Umbilical cord (tissue), 2 donors: ENCODE measurements at places on chromosomes 13 and 19. TPM values are rescaled to one million over a fixed set of nuclear protein-coding genes. Genes with fewer than 3 reads are reported as not detected.

DNA sequence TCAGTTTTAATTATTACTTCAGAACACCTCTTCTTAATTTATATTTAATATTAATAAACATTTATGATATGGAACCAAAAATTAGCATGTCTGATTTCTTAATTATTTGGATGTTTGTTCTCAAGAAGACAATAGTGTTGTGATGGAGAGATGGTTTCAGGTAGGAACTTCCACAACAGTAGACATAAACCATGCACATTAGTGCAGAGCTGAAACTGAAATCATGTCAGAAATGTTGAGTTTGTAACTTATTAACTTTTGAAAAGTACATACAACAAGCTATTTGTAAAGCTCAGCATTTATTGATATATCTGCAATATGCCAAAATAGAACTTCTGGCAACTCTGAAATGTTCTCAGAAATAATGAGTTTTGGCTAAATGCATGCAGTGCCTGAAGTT, 11.8 kb upstream of the EDNRB start:
- no peak for DNase-seq

- peak; percentile 95 for DNase-seq
Observed at GRCh38 chr19:4456476-4456842, 1.1 kb downstream of the UBXN6 start.

DNA sequence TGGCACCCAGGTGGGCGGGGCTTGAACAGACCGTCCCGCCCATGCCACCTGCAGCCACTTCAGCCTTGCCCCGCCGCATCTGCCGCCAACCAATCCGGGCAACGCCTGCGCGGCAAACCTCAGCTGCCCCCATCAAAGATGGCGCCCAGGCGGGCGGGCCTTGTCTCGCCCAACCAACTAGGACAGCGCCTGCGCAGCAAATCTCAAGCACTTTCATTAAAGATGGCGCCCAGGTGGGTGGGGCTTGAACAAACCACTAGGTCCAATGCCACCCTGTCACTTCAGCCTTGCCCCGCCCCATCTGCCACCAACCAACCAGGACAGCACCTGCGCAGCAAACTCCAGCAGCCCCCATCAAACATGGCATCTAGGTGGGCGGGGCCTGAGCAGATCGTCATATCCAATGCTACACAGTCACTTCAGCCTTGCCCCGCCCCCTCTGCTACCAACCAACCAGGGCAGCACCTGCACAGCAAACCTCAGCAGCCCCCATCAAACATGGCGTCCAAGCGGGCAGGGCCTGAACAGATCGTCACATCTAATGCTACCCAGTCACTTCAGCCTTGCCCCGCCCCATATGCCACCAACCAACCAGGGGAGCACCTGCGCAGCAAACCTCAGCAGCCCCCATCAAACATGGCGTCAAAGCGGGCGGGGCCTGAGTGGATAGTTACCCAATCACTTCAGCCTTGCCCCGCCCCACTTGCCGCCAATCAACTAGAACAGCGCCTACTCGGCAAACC, 1.4 kb downstream of the PEG3 start:
- DNase-seq = peak; percentile 99

GRCh38 chr13:106391271-106391670, 144.2 kb downstream of the EFNB2 start:
- no peak for DNase-seq

GRCh38 chr13:80359414-80359777, 18.5 kb upstream of the SPRY2 start:
- no peak for DNase-seq

IFI30 gene
- 4.3 TPM for total RNA-seq

P2RY11 gene
- total RNA-seq = 18.5 TPM

PEAK3 gene
- 0.24 TPM for total RNA-seq

CD209 gene
- 17.8 TPM for total RNA-seq

- no peak for DNase-seq
Observed at GRCh38 chr13:36493046-36493445, 60.8 kb downstream of the CCNA1 start.

GRCh38 chr19:56905631-56906150, 65.2 kb upstream of the PEG3 start:
- peak; percentile 98 for DNase-seq

DNA sequence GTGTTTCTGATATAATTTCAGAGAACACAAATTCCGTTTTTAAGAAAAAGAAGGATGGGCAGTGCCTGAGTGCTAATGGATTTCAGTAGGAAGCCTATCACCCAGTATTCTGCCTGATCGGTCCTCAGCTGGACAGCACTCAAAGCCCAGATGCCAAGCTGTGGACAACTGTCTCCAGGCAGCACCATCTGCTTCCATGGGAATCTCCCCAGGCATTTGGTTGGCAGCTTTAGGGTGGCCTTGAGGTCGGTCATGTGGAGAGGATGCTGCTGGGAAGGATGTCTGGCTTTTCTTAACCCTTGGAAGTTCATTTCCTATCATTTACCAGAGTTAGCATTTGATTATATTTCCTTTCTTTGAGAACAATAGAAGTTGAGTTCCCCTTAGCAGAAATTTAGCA, 311.7 kb downstream of the TBC1D4 start:
- no peak for DNase-seq

DNA sequence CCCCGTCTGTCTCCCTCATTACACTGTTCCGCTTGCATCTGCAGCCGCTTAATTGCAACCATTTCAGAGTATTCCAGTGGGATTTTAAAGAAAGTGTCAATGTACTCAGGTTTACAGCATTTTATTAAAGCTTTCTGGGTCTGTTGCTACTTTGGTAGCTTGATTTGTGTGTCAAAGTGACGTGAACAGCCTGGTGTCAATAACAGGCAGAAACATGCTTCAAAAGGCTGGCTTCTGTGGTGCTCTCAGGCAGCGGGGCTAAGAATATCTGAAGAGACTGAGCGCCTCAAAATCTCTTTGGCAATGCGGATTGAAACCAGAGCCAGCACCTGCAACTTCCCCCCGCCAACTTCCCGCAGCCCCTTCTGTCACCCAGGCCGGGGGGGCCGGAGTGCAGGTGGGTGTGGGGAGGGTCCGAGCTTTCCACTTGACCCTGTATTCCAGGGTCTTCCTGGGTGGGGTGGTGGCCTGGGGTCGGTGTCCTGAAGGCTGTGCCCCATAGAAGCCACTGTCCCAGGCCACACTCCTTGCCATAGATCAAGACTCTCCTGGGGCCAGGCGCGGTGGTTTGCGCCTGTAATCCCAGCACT, 81.2 kb downstream of the KDM4B start:
- no peak for DNase-seq

DNA sequence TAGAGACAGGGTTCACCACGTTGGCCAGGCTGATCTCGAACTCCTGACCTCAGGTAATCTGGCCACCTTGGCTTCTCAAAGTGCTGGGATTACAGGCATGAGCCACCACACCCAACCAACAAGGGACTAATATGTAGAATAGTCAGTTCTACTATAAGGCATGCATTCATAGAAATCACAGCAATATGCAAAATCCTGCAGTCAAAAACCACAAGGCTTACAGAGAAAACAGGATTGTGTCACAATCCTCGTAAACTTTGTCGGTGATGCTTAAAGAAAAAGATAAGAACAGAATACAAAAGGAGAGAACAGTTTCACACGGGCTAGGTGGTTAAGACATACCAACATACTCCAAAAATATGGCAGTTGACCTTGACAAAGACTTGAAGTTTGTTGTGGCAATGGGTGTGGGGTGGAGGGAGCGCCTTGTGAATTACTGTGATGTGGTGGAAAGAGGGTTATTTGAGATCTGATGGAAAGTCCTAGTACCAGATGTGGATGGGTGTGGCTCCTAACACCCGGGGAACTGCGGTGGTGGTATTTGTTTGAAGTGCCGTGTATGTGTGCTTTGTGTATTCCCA, 12.4 kb downstream of the NOSIP start:
- peak; percentile 80 for DNase-seq

ZNF611 gene
- total RNA-seq = 15.2 TPM

ZNF284 gene
- total RNA-seq = 4.1 TPM

- DNase-seq = no peak
Observed at GRCh38 chr13:40352802-40353562, 313.5 kb downstream of the FOXO1 start.

C13orf46 gene
- total RNA-seq = 0.48 TPM

- DNase-seq = no peak
Observed at GRCh38 chr19:1082165-1082927, 12.8 kb downstream of the POLR2E start.

CYP4F11 gene
- total RNA-seq = 0.24 TPM

DNA sequence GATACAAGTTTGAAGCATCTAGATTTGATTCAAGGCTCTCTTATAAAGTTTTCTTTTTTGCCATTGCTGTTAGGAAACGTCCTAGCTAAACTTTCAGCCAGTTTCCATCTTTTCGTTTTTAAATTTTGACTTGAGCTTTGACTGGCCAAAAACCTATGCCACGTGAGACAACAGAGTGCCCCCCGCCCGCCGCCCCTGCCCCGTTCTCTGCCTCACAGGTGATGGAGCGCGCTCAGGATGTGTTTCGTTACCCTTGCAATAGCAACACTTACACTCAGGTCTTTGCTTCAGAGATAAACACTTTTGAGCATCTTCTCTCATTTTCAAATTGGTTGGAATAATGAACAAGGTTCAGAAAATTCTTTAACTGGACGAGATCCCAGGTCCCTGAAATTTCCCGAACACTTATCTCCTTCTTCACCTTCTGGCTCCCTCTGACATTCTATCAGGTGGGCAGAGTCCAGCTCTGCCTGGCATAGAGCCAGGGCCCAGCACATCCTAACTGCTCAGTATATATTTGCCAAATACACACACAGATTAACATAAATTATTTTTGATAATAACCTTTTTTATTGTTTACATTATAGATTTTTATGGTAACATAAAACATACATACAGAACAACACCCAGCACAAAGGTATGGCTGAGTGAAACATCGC, 301.1 kb downstream of the IRS2 start:
- DNase-seq = no peak

- DNase-seq = no peak
Observed at GRCh38 chr13:75161804-75162203, 320.2 kb downstream of the TBC1D4 start.

CKM gene
- total RNA-seq = not detected

DNA sequence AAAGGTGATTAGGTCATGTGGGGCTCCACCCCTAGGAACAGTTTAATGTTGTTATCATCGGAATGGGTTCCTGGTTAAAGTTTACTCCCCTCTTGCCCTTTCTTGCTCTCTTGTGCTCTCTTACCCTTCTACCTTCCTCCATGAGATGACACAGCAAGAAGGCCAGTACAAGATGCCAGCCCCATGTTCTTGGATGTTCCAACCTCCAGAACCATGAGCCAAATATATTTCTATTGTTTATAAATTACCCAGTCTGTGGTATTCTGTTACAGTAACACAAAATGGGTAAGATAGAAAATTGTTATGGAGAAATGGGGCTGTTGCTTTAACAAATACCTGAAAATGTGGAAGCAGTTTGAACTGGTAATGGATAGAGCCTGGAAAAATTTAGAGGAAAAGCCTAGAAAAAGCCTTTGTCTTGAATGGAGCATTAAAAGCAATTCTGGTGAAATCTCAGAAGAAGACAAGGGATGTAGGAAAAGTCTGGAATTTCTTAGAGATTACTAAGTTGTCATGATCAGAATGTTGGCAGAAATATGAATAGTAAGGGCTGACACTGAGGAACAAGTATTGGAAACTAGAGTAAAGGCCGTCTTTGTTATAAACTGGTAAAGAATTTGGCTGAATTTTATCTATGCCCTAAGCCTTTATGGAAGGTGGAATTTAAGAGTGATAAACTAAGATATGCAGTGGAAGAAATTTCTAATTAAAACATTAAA, 53.5 kb upstream of the TSC22D1 start:
- DNase-seq = peak; percentile 65

- DNase-seq = no peak
Observed at GRCh38 chr13:36046672-36047071, 84.5 kb downstream of the DCLK1 start.

- no peak for DNase-seq
Observed at GRCh38 chr13:39272994-39273393, 234.7 kb downstream of the NHLRC3 start.

DNA sequence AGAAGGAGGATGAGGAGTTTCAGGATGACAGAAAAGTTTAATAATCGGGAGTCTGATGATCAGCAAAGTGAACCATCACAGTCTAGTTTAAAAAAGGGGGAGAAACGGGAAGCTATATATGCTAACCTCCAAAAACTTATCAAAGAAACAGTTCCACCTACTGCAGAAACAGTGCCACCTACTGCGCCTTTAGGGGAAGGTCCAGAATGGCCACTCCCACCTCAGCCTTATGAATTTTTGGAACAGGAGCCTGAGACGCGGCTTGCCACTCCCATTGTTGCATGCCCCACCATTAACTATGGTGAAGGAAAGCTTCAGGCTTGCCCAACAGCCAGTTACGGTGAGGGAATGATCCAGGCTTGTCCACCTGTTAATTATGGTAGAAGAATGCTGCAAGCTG, 929.0 kb downstream of the SLITRK6 start:
- no peak for DNase-seq

RNASEH2B gene
- 86.4 TPM for total RNA-seq

- DNase-seq = peak; percentile 84
Observed at GRCh38 chr13:110338441-110339101, 31.5 kb downstream of the COL4A2 start.

DNA sequence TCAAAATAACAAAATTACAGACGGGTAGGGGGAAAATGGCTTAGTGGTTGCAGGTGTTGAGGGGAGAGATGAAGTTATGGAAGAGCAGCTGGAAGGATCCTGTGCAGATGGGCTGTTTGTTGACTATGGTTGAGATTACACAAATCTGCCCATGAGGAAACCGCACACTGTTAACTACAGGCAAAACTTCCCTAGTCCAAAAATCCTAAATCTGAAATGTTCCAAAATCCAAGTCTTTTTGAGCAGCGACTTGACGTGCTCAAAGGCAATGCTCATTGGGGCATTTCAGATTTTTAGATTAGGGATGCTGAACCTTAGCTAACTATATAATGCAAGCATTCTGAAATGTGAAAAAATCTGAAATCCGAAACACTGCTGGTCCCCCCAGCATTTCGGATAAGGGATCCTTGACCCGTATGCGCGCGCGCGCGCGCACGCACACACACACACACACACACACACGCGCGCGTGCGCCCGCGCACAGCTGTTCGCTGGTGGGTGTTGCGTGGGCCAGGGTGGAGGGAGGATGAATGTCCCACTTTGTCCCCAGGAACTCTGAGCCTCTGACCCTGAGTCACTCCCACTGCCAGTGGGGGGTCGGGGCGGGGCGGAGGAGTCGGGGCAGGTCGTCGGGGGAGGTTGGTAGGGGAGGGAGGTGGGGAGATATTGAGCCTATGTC, 6.8 kb downstream of the F2RL3 start:
- no peak for DNase-seq
